Heart left ventricle (tissue), 16 donors: ENCODE measurements at places on chromosomes 16 and 17. TPM values are rescaled to one million over a fixed set of nuclear protein-coding genes. Genes with fewer than 3 reads are reported as not detected.

Gene OR4D1
- total RNA-seq = not detected

Gene CHST4
- not detected for total RNA-seq

Gene NHLRC4
- total RNA-seq = 0.67 TPM

Gene EPOP
- total RNA-seq = 0.25 TPM

GRCh38 chr17:45646288-45646988, 137.7 kb upstream of the CRHR1 start:
- no peak overlapping the region for H3K27ac ChIP-seq
- no peak overlapping the region for H3K4me3 ChIP-seq
- no peaks in the 10 kb centered on the region for H3K27me3 ChIP-seq

GRCh38 chr16:88373211-88373610, 9.5 kb upstream of the ZNF469 start:
- no peak overlapping the region for H3K4me3 ChIP-seq
- H3K36me3 ChIP-seq = no peaks in the 10 kb centered on the region
- no peaks in the 10 kb centered on the region for H3K4me1 ChIP-seq
- DNase-seq = no peak

GRCh38 chr17:79651761-79652160, 40.9 kb upstream of the RBFOX3 start:
- H3K27ac ChIP-seq = no peak overlapping the region
- no peak overlapping the region for H3K4me3 ChIP-seq
- no peak for DNase-seq
- no peaks in the 10 kb centered on the region for H3K36me3 ChIP-seq
- no peaks in the 10 kb centered on the region for H3K4me1 ChIP-seq
